ENCODE measurements at places on chromosomes 5 and 9. TPM values are rescaled to one million over a fixed set of nuclear protein-coding genes. Genes with fewer than 3 reads are reported as not detected.

- no peak for DNase-seq
- no peak overlapping the region for H3K27ac ChIP-seq
- no peaks in the 10 kb centered on the region for H3K27me3 ChIP-seq
- no peaks in the 10 kb centered on the region for H3K4me1 ChIP-seq
- H3K4me3 ChIP-seq: no peak overlapping the region
Measured at GRCh38 chr5:107887166-107887943, 216.6 kb upstream of the EFNA5 start.

Gene ANXA2R
- 3.3 TPM for total RNA-seq

Gene LRRC70
- total RNA-seq: 3.8 TPM

DNA sequence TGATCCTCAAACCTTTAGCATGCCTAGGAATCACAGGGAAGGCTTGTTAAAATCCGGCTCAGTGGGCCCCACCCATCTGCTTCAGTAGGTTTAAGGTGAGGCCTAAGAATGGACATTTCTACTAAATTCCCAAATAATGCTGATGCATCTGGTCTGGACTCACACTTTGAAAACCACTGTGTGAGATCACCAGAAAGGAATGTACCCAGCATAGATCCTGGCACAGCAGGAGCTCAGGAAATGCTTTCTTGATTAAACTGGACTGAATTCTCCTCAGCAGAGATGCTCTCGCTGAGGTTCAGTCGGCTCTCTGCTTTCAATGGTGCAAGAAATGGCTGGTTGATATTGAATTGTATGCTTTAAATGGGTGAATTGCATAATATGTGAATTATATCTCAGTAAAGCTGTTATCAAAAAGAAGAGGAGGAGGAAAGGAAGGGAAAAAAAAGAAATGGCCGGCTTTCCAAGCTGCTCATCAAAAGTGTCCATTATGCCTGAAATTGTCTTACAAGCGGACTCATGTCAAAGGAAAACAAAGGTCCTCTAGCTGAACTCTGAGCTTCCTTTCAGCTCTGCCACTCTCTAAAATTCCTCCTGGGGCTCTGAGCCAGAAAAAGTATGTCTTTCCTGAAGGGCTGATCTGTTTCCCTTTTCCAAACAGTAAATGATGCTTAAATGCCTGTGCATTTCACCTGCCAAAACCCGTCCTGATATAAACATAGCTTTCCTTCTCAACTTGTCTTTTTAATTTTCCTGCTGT is 77.6 kb upstream of the SAP30L start:
- no peaks in the 10 kb centered on the region for H3K27me3 ChIP-seq
- H3K4me3 ChIP-seq: no peak overlapping the region
- peaks cover 7% of the 10 kb centered on the region for H3K4me1 ChIP-seq

DNA sequence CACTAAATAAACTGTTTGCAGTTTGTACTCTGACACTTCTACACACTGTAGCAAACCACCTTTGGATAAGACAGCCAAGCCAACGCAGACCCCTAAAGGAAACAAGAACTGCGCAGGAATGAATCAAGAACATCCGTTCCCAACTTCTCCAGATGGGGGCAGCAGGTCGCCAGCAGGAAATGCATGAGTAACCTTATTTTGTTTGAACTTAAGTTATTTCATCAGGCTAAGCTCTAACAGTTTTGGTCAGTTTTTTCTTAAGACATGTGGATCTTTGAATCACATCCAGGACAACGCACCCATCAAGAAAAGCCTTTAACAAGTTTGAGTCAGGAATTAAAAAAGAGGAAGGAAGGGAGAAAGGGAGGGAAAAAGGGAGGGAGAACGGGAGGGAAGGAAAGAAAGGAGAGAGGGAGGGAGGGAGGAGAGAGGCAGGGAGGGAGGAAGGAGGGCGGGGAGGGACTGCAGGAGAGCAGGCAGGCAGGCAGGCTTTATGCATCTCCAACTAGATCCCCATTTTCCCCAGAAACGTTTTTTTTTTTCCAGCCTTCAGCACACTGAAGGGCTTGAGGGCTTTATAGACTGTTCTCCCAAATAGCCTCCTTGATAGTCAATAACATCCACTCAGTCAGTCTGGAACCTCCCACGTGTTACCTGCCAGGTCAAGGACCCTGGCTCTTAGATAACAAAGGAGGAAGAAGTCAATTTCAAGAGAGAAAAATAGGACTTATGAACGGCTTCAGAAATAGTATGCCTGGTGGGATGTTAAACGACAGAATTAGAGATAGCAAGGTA is 22.2 kb downstream of the BHMT start:
- DNase-seq: no peak
- H3K4me3 ChIP-seq: peak overlapping the region; percentile 6
- no peaks in the 10 kb centered on the region for H3K27me3 ChIP-seq
- no peaks in the 10 kb centered on the region for H3K36me3 ChIP-seq
- peaks cover 10% of the 10 kb centered on the region for H3K4me1 ChIP-seq
- H3K27ac ChIP-seq: peak overlapping the region; percentile 66

Measured in upper lobe of left lung (tissue), 6 donors.